ENCODE measurements at places on chromosomes 7 and 10. TPM values are rescaled to one million over a fixed set of nuclear protein-coding genes. Genes with fewer than 3 reads are reported as not detected.

DNA sequence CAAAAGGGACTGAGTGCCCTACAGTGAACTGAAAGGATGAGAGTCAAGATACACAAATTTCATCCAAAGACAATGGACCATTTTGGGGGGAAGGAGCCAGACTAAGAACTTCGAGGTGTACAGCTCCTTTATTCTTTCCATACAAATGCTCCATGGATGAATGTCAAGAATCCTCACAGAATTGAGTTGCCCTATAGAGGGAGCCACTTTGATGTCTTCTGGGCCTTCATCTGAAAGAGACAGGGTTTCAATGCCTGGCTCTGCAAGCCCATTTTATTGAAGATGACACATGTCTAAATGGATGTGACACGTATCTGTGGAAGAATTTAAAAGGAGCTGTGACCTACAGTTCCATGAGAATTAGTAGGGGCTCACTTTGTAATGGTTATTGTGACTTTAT lies 32.0 kb upstream of the NRG3 start:
- no peaks in the 10 kb centered on the region for H3K27me3 ChIP-seq
- H3K4me1 ChIP-seq, result no peaks in the 10 kb centered on the region
- no peak overlapping the region for H3K4me3 ChIP-seq
- no peak for DNase-seq
- no peaks in the 10 kb centered on the region for H3K36me3 ChIP-seq

Gene MMP21
- total RNA-seq, result not detected

Gene STEAP2
- total RNA-seq, result 3.9 TPM

Gene SLC26A3
- total RNA-seq, result not detected

DNA sequence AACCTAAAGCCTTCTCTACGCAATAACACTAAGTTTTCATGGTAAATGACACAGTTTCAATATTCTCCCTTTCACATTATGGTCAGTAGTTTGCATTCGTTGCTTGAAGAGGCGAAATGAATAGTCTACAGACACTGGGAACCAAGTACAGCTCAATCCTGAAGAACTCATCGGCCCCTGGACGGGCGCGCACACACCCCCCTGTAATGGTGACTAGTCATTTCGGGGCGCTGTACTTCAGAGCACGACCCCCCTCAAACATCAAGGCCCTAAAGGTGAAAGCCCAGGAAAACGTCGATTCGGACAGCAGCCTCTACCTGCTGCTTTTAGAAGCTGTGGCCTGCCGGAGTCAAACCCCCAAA lies 1.0 kb downstream of the NT5C2 start:
- no peaks in the 10 kb centered on the region for H3K27me3 ChIP-seq
- peak overlapping the region; percentile 98 for H3K27ac ChIP-seq
- no peak for DNase-seq
- H3K36me3 ChIP-seq, result no peaks in the 10 kb centered on the region

GRCh38 chr10:50993771-50994251 lies 80.5 kb upstream of the PRKG1 start:
- H3K27ac ChIP-seq, result peak overlapping the region; percentile 96
- DNase-seq, result peak; percentile 89
- H3K36me3 ChIP-seq, result no peaks in the 10 kb centered on the region
- peak overlapping the region; percentile 82 for H3K4me3 ChIP-seq
- H3K4me1 ChIP-seq, result peaks cover 4% of the 10 kb centered on the region
- no peaks in the 10 kb centered on the region for H3K27me3 ChIP-seq

DNA sequence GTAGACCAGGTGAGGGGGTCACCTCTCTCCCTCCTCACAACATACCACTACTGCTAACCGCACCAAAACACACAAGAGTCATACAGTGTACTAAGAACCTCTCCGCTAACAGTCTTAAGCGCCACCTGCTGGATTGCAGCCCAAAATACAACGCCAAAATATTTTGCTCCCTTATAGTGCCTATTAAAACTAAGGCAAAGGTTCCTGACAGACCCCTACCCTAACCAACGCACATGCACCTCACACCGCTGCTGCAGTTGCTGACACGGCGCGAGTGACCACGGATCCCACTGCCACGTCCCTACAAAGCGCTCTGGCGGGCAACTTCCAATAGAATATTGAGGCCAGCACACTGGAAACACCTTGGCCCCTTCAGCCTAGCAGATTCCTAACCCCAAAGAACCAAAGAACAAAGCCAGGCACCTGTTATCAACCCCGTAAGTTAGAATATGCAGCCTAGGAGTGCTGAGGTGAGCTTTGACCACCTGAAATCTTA lies 563.6 kb upstream of the SEMA3D start:
- H3K27me3 ChIP-seq, result no peaks in the 10 kb centered on the region
- no peak overlapping the region for H3K4me3 ChIP-seq
- no peak overlapping the region for H3K27ac ChIP-seq
- no peaks in the 10 kb centered on the region for H3K36me3 ChIP-seq
- peak; percentile 37 for DNase-seq
- H3K4me1 ChIP-seq, result no peaks in the 10 kb centered on the region

- no peak for DNase-seq
- peaks cover 97% of the 10 kb centered on the region for H3K27me3 ChIP-seq
- H3K27ac ChIP-seq, result no peak overlapping the region
- no peaks in the 10 kb centered on the region for H3K36me3 ChIP-seq
- peaks cover 4% of the 10 kb centered on the region for H3K4me1 ChIP-seq
Observed at GRCh38 chr10:100828738-100829096, 83.3 kb downstream of the PAX2 start.

DNA sequence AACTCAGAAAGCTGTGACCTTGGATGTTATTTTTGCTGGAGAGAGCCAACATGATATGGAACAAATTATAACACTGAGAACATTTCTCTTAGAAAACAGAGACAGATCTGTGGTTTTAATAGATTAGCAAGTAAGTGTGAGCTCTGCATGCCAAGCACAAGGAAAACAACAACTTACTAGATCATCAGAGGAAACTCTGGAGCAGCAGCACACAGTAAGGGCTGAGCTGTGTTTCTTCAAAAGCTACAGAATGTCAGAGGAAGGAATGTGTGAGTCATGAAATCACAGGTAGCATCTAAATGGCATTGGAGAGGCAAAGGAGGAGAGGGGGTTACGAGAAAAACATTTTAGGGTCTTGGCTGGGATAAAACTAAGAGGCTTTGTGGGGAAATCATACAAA lies 283.4 kb upstream of the FZD8 start:
- H3K4me3 ChIP-seq, result no peak overlapping the region
- H3K27me3 ChIP-seq, result no peaks in the 10 kb centered on the region
- no peak for DNase-seq
- H3K36me3 ChIP-seq, result no peaks in the 10 kb centered on the region
- no peak overlapping the region for H3K27ac ChIP-seq

Gene DDX50
- total RNA-seq, result 55.7 TPM

DNA sequence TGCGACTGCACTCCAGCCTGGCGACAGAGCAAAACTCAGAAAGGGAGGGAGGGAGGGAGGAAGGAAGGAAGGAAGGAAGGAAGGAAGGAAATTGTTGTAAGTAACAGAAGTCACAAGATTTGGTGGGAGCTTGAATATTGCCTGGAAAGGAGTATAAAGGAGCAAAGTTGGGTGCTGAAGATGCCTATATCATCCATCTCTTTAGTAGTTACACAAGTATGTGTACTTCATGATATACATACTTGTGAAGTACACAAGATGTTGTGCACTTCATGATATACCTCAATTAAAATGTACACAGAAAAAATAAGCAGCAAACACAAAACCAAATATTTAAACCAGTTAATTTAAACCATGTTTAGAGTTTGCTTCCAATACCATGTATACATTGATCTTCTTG lies 1223.8 kb downstream of the SORCS3 start:
- no peaks in the 10 kb centered on the region for H3K36me3 ChIP-seq
- no peaks in the 10 kb centered on the region for H3K4me1 ChIP-seq
- H3K4me3 ChIP-seq, result no peak overlapping the region
- H3K27ac ChIP-seq, result no peak overlapping the region
- DNase-seq, result no peak
- no peaks in the 10 kb centered on the region for H3K27me3 ChIP-seq

DNA sequence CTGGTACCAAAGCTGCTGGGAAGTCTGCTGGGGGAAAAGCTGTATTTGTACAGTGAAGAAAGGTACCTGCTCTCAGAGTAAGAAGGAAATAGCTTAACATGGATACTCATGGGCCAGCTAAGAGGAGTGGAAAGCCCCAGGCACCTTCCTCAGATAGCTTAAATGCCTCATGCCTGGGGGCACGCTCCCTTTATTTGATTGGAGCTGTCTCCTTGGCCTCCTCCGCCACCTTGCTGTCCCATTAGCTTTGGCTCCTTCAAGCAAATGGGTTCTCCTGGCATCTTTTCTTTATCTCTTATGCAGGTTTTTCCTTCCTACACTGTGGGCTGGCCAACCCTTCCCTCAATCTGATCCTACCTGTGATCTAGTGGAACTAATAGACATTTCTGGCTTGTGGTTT lies 318.5 kb downstream of the SH2D4B start:
- no peaks in the 10 kb centered on the region for H3K36me3 ChIP-seq
- no peak for DNase-seq
- H3K4me1 ChIP-seq, result no peaks in the 10 kb centered on the region
- H3K27ac ChIP-seq, result no peak overlapping the region

- H3K4me1 ChIP-seq, result no peaks in the 10 kb centered on the region
- no peak overlapping the region for H3K27ac ChIP-seq
- H3K36me3 ChIP-seq, result no peaks in the 10 kb centered on the region
Observed at GRCh38 chr10:19947215-19947614, 131.0 kb downstream of the PLXDC2 start.

Gene PRLHR
- not detected for total RNA-seq

- H3K4me3 ChIP-seq, result no peak overlapping the region
- H3K4me1 ChIP-seq, result 0 out of 2 replicates have a peak, but pooled peaks cover 2% of the 10 kb centered on the region
- DNase-seq, result peak; percentile 18
Observed at GRCh38 chr7:132575419-132575981, 770 bp downstream of the PLXNA4 start.

GRCh38 chr7:94391726-94392392 lies 2.8 kb upstream of the COL1A2 start:
- peaks cover 12% of the 10 kb centered on the region for H3K36me3 ChIP-seq
- no peak overlapping the region for H3K4me3 ChIP-seq
- H3K4me1 ChIP-seq, result peaks cover 20% of the 10 kb centered on the region
- peak overlapping the region; percentile 99 for H3K27ac ChIP-seq

- H3K36me3 ChIP-seq, result no peaks in the 10 kb centered on the region
- H3K4me3 ChIP-seq, result no peak overlapping the region
- peaks cover 6% of the 10 kb centered on the region for H3K4me1 ChIP-seq
- no peak for DNase-seq
- no peak overlapping the region for H3K27ac ChIP-seq
Observed at GRCh38 chr7:19375976-19376375, 230.8 kb upstream of the FERD3L start.

DNA sequence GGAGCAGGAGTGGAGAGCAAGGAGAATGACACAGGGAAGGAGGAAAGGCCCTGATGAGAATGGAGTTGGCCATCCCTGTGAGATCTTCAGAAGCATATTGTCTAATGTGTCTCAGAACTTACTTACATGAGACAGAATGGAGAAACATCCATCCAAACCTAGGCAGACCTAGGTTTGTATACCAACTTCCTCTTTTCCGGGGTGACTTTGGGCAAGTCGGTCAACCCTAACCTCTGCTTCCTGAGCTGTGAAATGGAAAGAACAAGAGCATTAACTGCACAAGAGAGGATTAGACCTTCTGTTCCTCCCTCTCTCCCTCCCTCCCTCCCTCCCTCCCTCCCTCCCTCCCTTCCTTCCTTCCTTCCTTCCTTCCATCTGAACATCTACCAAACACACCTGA lies 4.5 kb downstream of the GHRHR start:
- no peak overlapping the region for H3K4me3 ChIP-seq
- H3K36me3 ChIP-seq, result no peaks in the 10 kb centered on the region
- H3K27me3 ChIP-seq, result peaks cover 63% of the 10 kb centered on the region
- no peaks in the 10 kb centered on the region for H3K4me1 ChIP-seq
- H3K27ac ChIP-seq, result no peak overlapping the region

Gene MBL2
- total RNA-seq, result not detected

Gene SEMA3E
- total RNA-seq, result 1.1 TPM

Gene AGAP6
- 1.9 TPM for total RNA-seq

DNA sequence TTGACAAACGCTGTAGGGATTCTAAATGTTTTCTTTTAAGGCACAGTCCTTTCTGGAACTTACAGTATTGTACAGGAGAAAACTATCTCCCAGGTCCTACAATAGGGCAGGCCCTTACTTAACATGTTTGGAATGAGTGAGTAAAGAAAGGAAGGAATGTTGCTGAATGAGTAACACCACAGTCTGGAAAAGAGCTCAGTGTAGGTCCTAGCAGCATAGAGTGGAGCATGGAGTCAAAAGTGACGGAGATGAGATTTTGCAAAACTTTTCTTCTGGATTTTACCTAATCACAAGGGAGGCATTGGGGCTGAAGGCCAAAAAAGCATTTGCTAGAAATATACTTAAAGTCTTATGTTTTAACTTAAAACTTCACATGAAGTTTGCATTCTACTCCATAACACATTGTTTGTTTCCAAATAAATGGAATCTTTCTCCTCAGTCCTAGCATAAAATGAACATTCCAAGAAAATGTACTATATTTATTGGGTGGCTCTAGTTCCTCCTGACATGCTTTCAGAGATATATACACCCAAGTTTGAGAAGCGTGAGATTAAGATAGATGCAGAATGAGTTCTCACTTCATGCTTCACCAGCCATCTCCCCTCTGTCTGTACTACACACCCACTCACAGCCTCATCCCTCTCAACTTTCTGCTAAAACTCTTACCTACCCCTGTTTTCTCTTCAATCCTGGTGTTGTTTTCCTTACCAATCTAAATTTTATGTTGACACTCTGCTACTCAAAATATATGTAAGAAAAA lies 20.2 kb upstream of the ADD3 start:
- 0 out of 2 replicates have a peak overlapping the region, but pooled peaks have one; percentile 26 for H3K27ac ChIP-seq
- peak; percentile 89 for DNase-seq
- no peaks in the 10 kb centered on the region for H3K27me3 ChIP-seq
- H3K4me1 ChIP-seq, result peaks cover 7% of the 10 kb centered on the region
- no peaks in the 10 kb centered on the region for H3K36me3 ChIP-seq

DNA sequence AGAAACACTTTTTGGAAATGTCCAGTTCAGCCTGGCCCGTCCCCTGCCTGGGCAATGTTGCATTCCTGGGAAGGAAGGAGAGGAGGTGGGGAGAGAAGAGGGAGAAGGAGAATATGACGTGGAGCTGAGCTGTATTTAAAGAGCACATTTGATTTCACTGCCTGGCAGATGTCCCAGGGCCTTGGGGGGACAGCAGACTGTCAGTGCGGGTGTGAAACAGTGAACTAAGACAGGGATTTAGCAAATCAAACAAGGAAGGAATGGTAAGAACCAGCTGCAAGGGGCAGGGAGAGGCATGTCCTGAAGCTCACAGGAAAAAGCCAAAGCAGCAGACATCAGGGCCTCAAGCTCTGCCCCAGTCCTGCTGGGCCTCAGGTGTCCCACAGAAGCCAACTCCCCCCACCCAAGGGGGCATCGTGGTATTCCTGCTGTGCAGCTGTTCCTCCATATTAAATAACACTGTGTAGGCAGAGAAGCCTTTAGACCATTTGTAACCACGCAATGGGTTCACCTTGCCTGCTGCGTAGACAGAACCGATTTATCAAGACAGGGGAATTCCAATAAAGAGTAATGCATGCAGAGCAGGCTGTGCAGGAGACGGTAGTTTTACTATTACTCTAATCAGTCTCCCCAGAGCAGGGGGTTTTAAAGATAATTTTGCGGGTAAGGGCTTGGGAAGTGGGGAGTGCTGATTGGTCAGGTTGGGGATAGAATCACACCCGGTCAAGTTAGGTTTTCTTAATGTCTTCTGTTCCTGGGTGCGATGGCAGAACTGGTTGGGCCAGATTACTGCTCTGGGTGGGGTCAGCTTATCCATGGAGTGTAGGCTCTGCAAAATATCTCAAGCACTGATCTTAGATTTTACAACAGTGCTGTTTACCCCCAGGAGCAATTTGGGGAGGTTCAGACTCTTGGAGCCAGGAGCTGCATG lies 18.3 kb downstream of the LEP start:
- H3K36me3 ChIP-seq, result no peaks in the 10 kb centered on the region
- peaks cover 2% of the 10 kb centered on the region for H3K4me1 ChIP-seq
- H3K4me3 ChIP-seq, result no peak overlapping the region
- no peak overlapping the region for H3K27ac ChIP-seq
- DNase-seq, result peak; percentile 37

Gene SUMF2
- total RNA-seq, result 93.0 TPM

Gene CALHM1
- total RNA-seq, result not detected

Data from IMR-90 (cell line).